ENCODE measurements at places on chromosomes 3 and 15.
A peak's percentile ranks its signal among the peaks of the same experiment; 100 is the strongest.

DNA sequence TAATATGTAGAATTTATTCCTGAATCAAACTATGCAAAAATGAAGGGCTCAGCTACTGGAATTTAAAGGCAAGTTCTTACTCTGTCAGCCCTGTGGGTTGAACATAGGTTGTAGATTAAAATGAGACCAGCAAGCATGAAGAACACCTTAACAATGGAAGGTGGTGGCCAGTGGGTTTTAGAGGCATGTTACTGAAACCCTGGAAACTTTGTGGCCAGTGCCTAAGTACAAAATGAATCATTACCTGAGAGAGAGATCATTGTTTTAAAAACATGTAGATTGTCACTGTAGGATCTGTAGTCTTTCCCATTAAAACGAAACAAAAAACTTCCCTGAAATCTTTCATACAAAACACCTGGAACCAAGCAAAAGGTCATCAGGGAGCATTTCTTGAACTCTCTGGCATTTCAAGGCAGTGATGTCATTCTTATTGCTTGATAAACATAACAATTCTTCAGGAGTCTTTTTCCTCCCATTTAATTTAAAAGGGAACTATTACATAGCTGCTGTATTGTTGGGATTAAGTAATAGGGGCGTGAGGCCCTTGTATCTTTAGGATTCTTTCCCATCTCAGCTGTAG, 51.8 kb downstream of the TMEM108 start:
- DNase-seq, result no peak

DNA sequence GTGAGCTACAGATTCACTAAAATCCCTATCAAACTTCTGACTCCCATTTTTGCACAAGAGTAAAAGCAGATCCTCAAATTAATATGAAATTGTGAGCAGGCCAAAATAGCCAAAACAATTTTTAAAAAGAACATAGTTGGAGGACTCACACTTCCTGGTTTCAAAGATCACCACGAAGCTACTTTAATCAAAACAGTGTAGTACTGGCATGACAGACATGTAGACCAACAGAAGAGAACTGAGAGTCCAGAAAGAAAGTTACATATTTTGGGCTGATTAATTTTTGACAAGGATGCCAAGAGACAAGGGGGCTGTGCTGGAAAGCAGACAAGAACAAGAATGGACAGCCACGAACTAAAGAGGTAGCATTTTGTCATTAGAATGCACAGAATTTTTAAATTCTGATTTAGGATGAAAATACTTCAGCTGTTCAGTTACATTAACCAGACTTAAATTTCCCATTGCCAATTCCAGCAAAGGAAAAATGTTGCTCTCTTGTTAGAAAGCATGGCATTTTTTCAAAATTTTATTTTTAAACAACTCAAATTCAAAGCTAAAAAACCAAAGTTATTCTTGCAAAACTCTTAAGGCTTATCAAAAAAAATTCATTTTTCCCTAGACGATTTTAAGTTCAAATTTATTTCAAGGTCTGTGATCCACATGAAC, 14.0 kb downstream of the RYK start:
- no peak for DNase-seq

- DNase-seq, result no peak
These were observed 517.2 kb upstream of the CBLB start for GRCh38 chr3:106386050-106386449.

DNA sequence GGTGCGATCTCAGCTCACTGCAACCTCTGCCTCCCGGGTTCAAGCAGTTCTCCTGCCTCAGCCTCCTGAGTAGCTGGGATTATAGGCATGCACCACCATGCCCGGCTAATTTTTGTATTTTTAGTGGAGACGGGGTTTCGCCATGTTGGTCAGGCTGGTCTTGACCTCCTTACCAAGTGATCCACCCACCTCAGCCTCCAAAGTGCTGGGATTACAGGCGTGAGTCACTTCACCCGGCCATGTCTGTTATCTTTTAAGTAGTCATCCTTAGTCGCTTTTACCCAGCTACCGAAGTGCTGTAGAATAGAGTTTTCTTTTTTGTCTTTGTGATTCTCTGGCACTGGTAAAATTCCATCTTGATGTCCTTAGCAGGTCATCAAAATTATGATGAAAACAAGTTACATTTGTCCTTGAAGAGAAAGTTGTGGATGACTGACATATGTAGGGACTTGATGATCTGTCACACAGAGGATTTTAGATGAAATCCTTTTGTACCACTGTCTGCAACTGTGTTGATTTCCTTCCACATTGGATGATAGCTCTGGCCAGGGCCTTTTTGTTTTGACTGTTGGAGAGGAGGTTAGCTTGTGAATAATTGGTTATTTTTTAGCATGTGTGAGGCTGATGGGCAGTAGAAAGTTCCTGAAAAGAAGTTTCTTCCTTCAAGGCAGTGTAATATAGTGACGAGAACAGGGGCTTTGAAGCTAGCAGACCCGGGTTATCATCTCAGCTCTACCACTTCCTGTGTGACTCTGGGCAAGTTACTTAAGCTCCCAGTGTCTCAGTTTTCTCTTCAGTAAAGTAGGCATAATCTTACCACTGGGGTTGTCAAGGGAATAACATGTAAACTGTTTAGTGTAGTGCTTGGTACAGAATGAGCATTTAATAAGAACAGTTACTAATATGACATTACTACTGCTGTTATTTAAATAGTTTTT, 18.8 kb downstream of the ATG7 start:
- DNase-seq, result peak; percentile 19

DNA sequence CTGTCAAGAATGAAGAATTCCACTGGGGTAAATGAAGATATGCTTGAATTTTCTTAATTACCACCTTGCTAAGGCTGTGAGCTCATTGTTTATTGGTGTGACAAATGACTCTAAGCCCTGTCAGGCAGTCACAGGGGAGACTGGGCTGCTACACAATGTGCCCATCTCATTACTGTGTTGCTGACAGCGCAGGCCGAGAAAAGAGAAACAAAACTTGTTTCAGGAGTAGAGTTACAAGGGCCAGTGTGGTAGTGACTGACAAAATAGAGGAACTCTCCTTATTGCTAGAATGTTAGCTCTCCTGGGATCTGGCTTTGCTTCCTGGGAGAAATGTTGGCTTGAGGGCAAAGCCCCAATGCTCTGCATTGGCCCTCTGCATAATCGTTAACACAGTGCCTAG, 130.4 kb upstream of the CRBN start:
- DNase-seq, result no peak

DNA sequence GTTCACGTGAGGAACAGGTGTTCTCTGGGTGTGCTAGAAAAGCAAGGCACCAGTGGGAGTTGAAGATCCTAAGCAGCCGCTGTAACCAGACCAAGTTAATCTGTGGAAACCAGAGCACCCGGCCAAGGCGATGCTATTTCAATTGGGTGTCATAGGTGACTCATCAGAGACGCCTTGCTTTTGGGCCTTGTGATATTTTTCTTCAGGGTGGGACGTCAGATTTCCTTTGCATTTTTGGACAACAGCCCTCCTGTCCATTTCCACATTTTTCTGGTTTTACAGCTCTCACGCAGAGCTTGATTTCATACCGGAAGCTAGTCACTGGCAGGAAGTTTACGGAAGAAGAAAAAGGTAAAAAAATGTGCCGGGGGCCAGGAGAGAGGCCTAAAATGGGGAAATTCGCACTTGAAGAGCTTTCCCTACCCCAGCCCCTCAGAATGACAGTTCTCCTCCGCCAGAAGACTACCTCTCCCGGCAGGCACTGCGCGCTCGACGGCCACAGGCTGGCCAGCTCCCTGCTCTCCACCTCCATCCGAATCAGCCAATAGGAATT, 471 bp upstream of the KBTBD8 start:
- DNase-seq, result no peak

- no peak for DNase-seq
These were observed 61.4 kb downstream of the UMPS start for GRCh38 chr3:124791639-124792151.

- DNase-seq, result no peak
These were observed 25.8 kb downstream of the LDHAL6B start for GRCh38 chr15:59232476-59232875.

GRCh38 chr3:18233987-18234716, 191.0 kb downstream of the SATB1 start:
- DNase-seq, result no peak

DNA sequence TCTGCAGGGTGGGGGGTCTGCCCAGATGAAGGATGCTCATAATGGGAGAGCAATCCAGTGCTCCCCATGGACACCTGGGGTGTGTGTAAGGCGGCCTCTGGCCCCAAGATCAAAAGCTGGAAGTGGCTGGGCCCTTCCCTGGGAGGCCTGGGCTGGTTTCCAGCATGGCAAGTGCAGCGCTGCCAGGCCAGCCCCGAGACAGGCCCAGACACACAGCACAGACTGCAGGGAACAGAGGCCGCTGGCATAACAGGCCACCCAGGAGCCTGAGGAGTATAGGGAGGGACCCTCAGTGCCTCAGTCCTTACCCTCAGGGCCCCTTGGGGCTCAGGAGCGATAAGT, 10.0 kb downstream of the ITPKA start:
- DNase-seq, result no peak

GRCh38 chr3:129718201-129718600, 111.7 kb upstream of the PLXND1 start:
- no peak for DNase-seq

- DNase-seq, result no peak
These were observed 15.3 kb downstream of the NR2F2 start for GRCh38 chr15:96345560-96346399.

DNA sequence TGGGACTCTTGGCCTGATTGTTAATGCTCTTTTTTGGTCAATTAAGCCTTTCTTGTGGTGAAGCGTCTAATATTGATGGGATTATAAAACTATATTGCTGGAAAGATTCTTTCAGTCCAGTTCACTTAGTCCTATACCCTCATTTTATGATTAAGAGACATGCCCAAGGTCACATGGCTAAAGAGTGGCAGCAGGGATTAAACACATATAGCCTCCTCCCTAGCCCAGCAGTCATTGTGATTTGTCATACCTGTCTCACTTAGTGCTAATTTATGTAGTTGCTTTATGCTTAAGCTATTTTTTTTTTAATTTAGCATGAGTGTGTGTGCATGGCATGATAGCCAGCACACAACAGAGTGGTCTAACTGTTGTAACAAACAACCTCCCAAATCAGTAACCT, 9.5 kb downstream of the PARP14 start:
- DNase-seq, result no peak

DNA sequence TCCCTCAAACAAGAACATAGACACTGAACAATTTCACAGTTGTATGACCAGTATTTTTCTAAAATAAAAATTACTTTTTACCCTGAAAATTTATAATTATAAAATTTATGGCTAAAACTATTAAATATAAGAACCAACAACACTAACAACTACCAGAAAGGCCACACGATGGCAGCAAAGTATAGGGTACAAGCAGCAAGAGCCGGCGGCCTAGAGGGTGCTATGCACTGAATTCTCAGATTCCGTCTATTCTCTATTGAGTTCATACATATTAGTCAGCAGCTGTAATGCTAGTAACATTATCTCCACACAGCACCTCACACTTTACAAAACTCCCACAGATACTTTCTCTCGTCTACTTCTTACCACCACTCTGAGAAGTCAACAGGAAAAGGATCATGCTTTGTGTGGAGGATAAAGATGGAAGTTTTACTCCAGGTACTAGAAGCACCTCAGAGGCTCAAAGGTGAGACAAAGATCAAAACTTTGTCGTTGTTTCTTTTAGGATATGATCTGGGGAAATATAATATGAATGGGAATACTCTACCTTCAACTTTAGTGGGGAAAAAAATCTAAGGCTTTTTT, 160.5 kb downstream of the FGF12 start:
- DNase-seq, result peak; percentile 7

GRCh38 chr3:135141672-135142071, 346.6 kb downstream of the EPHB1 start:
- DNase-seq, result no peak

- DNase-seq, result no peak
These were observed 9.1 kb downstream of the ZNF280D start for GRCh38 chr15:56724232-56724631.

DNA sequence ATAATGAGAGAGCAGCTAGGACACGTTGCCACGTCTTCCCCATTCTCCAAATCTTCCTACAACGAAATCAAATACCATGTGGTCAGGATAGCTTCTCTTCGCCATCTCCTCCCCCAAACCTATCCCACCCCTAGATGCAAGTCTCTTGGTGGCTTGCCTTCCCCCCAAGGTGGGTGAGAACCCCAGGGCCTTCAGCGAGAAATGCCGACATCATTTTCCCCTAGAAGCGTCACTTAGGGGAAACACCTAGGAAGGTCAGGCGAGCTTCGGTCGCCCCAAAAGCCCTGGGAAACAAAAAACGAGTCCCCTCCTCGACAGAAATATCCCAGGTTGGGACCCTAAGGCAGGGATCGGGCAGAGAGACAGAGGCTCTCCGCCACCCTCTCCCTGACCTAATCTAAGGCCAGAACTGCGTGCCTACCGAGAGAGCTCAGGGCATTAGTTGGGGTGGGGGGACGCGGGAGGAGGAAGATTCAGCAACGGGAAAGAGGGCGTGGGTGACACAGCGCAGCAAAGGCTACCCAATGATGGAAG, 502 bp downstream of the DPH3 start:
- no peak for DNase-seq

DNA sequence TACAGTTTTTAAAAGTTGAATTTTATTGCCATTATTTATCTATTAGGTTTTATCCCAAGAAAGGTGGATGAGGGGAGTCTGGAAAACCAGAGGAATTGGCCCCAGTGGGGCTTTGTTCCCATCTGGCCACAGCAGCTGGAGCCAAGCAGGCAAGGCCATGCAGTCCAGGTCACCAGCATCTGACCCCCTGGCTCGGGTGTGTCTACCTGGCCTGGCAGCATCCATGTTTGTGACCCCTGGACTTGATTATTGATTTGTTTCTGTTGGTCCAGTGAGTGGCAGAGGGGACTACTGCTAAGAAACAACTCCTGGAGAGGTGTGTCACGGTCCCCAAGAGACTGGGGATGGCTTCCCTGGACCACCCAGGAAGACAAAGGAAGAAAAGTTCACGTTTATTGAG, 111.1 kb downstream of the NUP210 start:
- no peak for DNase-seq

DNA sequence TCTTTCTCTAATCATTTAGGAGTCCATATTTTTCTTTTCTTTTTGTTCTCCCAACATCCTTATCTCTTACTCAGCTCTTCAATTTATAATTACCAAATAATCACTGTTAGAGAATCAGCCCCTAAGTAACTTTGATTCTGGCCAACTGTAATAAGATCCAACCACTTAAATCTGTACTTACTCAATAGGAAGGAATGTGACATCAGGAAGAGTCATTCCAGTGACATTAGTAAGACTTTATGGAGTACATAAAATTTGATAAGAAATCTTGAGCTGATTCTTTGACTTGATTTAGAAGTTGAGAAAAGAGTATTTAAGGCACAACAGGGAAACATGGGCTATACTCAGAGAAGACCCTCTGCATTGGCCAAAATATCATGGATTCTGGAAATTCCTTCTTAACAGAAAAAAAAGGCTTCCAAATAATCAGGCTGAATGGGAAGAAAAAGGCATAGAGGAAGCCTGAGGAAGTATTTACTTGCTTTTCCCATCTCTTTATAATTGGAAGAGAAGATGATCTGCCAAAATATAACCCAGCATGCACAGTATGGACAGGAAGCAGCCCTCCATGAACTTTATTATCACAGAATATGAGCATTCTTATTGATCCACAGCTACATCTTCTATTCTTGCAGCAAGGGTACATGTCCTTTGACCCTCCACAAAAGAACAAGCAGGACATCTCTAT, 289.7 kb upstream of the TPRG1 start:
- no peak for DNase-seq

GRCh38 chr15:99925661-99926461, 192.6 kb upstream of the LYSMD4 start:
- peak; percentile 59 for DNase-seq

All from stimulated activated CD8-positive, alpha-beta memory T cell treated with anti-CD3 and anti-CD28 coated beads, Interleukin-4, amount 100 ng/mL, for 1 hour (primary cell).